ENCODE measurements at places on chromosomes 11 and 22.
A peak's percentile ranks its signal among the peaks of the same experiment; 100 is the strongest.

- no peak for DNase-seq
These were observed 1.1 kb upstream of the SEPTIN5 start for GRCh38 chr22:19713245-19713644.

- DNase-seq = no peak
These were observed 77.4 kb upstream of the WNT7B start for GRCh38 chr22:46054091-46055073.

DNA sequence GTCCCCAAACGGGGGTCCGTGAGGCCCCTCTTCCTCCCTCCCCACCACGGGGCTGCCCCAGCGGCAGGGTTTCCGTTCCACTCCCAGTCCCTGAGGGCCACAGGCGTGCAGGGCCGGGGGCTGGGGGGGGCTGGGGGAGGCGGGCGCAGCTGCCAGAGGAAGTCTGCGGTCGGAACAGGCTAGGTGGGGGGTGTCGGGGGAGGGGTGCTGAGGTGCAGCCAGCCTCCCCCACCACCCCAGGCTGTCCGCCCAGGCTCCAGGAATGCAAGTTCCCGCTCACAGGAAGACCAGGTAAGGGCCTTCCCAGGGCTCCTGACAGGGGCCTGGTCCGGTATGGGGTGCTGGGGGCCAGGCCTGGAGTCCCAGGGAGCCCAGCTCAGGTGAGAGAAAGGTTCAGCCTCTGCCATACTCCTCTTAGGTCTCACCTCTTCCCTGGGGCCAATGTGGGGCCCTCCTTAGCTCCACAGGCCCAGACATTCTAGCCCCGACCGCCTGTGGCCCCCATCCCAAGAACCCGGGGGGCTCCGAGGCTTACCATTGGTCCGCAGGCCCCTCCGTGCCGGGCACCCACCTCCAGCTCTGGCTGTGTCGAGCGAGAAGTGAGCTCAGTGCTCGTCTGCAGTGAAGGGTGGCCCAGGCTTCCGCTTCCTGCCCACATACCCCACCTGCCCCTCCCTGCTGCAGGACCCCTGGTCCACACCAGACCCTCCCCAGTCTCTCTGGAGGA is at the start of gene PTPRCAP:
Gene PTPRCAP (minus strand): TSS at position 601 of the 727 bp plus-strand sequence. CDS start 63 bp downstream, at position 538.
- peak; percentile 44 for DNase-seq

DNA sequence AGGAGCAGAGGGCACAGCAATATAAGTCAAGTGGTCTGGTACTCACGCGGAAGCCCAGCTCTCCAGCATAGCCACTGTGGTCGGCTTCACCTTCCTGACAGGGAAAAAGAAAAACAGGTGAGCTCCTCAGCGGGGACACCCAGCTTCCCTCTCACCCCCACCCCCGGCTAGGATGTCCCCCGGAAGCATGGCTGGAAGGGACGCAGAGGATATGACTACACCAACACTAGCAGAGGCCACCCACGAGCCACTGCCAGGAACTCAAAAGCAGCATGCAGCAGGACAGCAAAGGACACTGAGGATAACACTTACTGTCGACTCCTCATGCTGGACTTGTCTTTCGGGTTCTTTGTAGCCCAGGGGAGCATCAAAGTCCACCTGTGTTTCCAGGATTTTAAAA is 9.0 kb upstream of the C22orf39 start:
- DNase-seq = no peak
